ENCODE measurements at places on chromosomes 11 and 22. TPM values are rescaled to one million over a fixed set of nuclear protein-coding genes. Genes with fewer than 3 reads are reported as not detected.

Gene SLC35C1
- 10.9 TPM for polyA plus RNA-seq

DNA sequence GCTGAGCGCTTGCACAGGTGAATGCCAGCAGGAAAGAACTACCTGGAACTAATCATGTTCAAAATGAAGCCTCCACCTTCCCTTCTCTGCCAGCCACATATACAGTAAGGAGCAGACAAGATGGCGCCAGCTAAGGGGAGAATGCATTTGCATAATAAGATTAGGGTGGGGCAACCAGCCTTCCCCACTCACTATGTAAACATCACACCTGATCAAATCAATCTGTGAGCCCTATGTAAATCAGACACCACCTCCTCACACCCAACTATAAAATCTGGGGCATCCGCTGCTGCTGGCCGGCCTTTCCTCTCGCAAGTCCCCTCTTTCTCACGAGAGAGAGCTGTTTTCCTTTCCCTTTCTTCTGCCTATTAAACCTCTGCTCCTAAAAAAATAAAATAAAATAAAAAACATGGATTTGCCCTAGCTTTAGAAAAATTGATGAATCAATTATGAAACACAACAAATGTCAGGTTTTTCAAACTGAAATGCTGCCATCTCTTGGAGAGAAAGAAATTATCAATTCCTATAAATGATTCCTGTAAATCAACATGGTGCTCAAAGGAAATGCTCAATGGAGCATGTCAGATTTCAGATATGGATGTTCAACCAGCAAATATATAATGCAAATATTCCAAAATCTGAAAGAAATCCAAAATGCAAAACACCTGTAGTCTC is 108.9 kb downstream of the SGSM3 start:
- DNase-seq, result no peak

- no peak for DNase-seq
Observed at GRCh38 chr11:36306888-36307287, 10.8 kb downstream of the PRR5L start.

DNA sequence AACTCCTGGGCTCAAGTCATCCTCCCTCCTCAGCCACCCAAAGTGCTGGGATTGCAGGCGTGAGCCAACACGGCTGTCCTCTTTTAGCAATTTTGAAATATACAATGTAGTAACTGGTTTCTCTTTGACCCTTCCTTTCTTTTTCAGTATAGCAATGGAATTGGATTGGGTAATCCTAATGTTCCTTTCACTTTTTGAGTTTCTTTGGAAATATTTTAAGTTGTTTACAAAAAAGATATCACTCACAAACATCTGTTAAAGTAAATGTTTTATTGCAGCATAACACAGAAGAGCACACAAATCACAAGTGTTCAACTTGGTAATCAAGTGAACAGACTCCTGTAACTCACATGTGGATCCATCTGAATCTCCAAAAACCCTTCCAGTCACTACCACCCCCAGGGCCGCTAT is 44.6 kb upstream of the EP300 start:
- no peak for DNase-seq

GRCh38 chr11:48091426-48092102 is 111.2 kb downstream of the PTPRJ start:
- no peak for DNase-seq

Gene ENTHD1
- not detected for polyA plus RNA-seq

Gene MMP11
- polyA plus RNA-seq, result 15.2 TPM

Gene KCNE3
- 28.2 TPM for polyA plus RNA-seq

DNA sequence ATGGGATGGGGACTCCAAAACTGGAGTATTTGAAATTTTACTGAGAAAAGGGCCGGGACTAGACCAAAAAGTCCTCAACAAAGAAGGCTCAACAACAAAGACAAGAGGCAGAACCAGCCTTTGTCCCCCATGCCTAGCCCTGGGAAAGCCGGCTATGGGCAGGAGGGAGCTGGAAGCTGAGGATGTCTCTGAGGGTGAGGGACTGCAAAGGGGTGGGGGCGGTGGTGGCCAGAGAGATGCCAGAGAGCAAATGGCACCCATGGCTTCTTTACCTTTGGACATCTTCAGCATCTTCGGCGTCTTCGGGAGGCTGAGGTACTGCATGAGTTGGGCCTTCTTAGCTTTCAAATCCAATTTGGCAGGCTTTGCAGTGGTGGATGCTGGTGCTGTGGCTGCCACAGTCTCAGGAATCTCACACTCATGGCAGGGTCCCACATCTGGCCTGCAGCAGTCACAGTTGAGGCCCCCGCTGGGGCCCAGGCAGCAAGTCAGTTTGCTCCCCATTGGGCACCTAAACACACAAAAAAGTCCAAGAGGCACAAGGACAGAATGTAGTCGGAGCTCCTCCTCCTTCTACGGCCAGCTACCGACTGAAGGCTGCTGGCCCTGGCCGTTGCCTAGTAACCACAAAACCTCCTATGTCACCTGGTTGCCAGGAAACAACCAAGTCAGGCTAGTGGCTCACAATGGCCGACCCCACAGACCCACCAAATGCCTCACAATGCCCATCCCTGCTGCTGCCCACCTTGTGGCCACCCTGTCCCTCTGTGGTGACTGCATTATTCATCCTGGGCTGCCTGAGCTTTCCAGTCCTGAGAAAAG is at the start of gene C22orf42:
TSS of gene C22orf42 (minus strand) at position 592 of the 822 bp plus-strand sequence. CDS start at position 504, 88 bp downstream.
- no peak for DNase-seq

- DNase-seq, result no peak
Observed at GRCh38 chr11:70428701-70429427, 30.5 kb downstream of the CTTN start.

GRCh38 chr11:14357881-14358728 is 878 bp downstream of the RRAS2 start:
- DNase-seq, result peak; percentile 61

- DNase-seq, result no peak
Observed at GRCh38 chr11:10026514-10026913, 267.5 kb downstream of the SBF2 start.

GRCh38 chr11:131883332-131883731 is 512.9 kb downstream of the NTM start:
- no peak for DNase-seq

Gene BCL2L13
- 49.0 TPM for polyA plus RNA-seq

Gene CSNK2A3
- polyA plus RNA-seq, result 3.0 TPM

GRCh38 chr11:70341881-70342429 is 56.4 kb upstream of the CTTN start:
- no peak for DNase-seq

Gene LINC01488
- 0.05 TPM for polyA plus RNA-seq

DNA sequence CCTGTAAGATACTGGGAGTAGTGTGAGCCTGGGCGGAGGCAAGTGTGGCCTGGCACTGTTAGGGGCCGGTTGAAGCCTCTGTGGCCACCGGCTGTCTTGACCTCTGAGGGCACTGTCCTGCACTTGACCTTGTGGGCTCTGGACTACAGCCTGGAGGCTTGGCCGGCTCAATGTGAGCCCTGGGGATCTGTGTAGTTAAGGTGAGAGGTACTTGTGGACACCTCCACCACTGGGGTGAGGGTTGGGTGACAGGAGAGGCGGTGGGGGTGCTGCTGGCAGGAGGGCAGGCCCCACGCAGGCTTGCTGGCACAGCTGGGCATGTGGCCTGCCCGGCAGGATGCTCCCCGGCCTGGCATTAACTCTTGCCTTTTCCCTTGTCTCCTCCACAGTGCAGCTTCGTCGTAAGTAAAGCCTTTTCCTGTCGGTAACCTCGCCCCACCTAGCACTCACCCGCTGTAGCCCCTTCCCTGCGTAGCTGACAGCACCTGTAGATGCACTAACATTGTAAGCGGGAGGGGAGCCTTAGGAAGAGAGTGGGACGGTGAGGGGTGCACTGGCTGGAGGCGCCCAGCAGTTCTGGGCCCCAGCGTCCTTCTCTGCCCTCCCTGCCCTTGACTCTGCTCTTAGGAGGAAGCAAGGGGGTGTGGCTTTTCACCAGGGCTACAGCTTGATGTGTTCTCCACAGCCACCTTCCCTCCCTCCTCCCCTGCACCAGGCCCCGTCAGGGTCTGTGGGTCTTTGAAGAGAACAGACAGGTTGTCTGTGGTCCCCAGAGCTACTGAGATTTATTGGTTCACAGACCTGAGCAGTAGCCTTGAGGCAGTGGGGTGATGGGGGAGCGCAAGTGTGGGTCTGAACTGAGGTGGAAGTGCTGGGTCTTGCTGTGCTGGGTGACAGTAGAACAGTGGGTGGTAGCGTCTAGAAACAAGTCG is 17.6 kb downstream of the INCENP start:
- no peak for DNase-seq

GRCh38 chr11:2534134-2534956 is 89.5 kb downstream of the KCNQ1 start:
- DNase-seq, result no peak

Gene PGM2L1
- 3.6 TPM for polyA plus RNA-seq

GRCh38 chr11:134993691-134994243 is 581.7 kb upstream of the B3GAT1 start:
- DNase-seq, result no peak

Gene RFPL1
- 0.89 TPM for polyA plus RNA-seq

All from left renal pelvis (tissue), 4 donors.